ENCODE measurements at places on chromosomes 7 and 10. TPM values are rescaled to one million over a fixed set of nuclear protein-coding genes. Genes with fewer than 3 reads are reported as not detected.

Gene ING3
- 16.6 TPM for total RNA-seq

Gene EVX1
- total RNA-seq, result not detected

Gene CNTNAP2
- 1.9 TPM for total RNA-seq

Gene C7orf57
- total RNA-seq, result not detected

Gene NPY4R
- total RNA-seq, result not detected

Gene STEAP1
- 13.8 TPM for total RNA-seq

Gene CPN1
- not detected for total RNA-seq

Gene TMEM120A
- total RNA-seq, result 20.0 TPM

Gene UBTD1
- total RNA-seq, result 25.1 TPM

Gene TMEM236
- 0.10 TPM for total RNA-seq

Gene CXCL12
- total RNA-seq, result 121 TPM

Gene RAPGEF5
- total RNA-seq, result 83.7 TPM

Gene COL26A1
- total RNA-seq, result 1.6 TPM

Gene OR9A2
- total RNA-seq, result 0.41 TPM

Gene TFEC
- 1.5 TPM for total RNA-seq

Gene ENTPD1
- 33.5 TPM for total RNA-seq

Gene GHRHR
- total RNA-seq, result not detected

Gene A1CF
- not detected for total RNA-seq

Gene STRIP2
- total RNA-seq, result 16.8 TPM

Gene DOCK4
- total RNA-seq, result 34.9 TPM

Gene CDK6
- 168 TPM for total RNA-seq

Gene CRPPA
- 6.9 TPM for total RNA-seq

Gene LFNG
- 26.0 TPM for total RNA-seq

Gene FAM241B
- total RNA-seq, result 1.0 TPM

Gene SUPV3L1
- 20.7 TPM for total RNA-seq

Gene MMRN2
- total RNA-seq, result 53.6 TPM

Gene AVL9
- 39.8 TPM for total RNA-seq

Gene RASA4B
- 9.1 TPM for total RNA-seq

Gene MASTL
- 10.1 TPM for total RNA-seq

Gene PILRA
- 1.1 TPM for total RNA-seq

Gene RHEB
- total RNA-seq, result 64.9 TPM

Gene MYO1G
- total RNA-seq, result 1.9 TPM

Gene SPDYE8
- total RNA-seq, result not detected

Gene SPDYE1
- total RNA-seq, result not detected

Gene PGAM2
- total RNA-seq, result 433 TPM

Gene CFAP58
- total RNA-seq, result 0.62 TPM

Gene ZPBP
- not detected for total RNA-seq

Gene SLC29A4
- 11.2 TPM for total RNA-seq

Gene MEST
- total RNA-seq, result 951 TPM

Gene PRLHR
- total RNA-seq, result not detected

Gene BRI3
- 13.3 TPM for total RNA-seq

Gene NUPR2
- total RNA-seq, result not detected

Gene CHST12
- 7.4 TPM for total RNA-seq

Gene MMP21
- 0.41 TPM for total RNA-seq

Gene NODAL
- total RNA-seq, result 0.92 TPM

Gene TSPAN33
- 20.8 TPM for total RNA-seq

Measured in tongue (tissue), 3 donors.